Testis (tissue), 5 donors: ENCODE measurements at places on chromosomes 12 and 14. TPM values are rescaled to one million over a fixed set of nuclear protein-coding genes. Genes with fewer than 3 reads are reported as not detected.

DNA sequence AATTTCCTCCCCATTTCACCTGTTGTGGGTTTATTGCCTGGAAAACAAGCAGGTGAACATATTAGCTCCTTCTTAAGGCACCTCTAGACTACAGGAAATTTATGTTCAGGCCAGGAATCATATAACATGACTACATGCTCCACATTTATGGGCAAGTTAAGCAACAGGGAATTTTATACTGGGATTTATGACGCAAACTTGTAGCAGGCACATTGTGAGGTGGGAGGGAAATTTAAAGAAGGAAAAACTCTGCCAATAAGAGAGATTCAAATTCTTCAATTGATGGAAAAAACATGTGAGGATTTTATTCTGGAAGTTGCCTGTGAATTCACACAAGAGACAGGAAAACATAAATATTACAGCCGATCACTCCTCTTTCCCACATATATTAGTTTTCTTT is 93.9 kb downstream of the TBC1D30 start:
- no peak for DNase-seq

DNA sequence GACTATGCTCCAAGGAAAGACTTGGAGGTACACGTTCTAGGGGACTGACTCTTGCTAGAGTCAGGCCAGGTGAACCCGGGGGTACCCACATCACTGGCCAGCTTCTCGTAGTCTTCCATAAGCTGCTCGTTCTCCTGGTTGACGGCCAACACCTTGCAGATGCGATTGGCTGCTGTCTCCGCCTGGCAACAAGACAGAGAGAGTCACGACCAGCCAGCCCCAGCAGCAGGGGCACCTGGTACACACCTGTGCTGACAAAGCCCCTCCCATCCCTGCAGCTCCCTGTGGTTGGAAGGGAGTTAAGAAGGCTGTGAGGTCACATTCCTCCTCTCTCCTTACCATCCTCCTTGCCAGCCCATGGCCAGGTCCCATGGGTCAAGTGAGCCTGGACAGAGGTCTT is 85.5 kb downstream of the ACTN1 start:
- DNase-seq, result no peak

Gene TRPV4
- total RNA-seq, result 3.0 TPM

DNA sequence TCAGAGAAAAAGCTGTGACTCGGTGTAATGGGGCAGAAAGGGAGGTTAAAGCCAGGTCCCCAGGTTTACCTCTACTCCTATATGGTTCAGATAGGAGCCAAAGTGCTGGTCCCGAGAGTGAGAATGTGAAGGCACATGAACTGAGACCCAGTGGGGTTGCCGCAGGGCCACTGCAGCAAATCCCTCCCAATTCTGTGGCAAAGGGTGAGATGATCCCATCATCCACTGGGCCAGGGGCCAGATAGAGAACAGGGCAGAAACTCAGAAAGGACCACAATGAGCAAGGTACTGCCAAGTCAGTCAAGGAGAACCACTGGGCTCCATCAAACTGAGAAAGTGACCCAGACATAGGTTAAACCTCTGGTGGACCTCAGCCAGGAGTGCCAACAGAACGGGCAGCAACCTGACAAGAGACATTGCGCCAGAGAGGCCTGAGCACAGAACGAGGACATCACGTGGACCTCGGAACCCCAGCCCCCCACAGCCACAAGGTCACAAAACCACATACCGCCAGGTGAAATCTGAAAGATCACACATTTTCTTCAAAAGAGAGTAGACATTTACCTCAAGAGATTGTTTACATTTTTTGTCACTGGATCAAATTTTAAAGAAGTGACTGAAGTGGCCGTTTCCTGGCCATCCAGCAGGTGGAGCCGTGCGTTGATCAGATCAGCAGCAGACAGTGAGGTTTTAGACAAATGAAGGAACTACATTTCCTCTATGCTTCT is 20.5 kb upstream of the ITPR2 start:
- DNase-seq, result peak; percentile 81

GRCh38 chr12:131494741-131495524 is 216.0 kb upstream of the SFSWAP start:
- DNase-seq, result no peak

GRCh38 chr12:90515199-90516175 is 439.5 kb downstream of the CCER1 start:
- DNase-seq, result no peak

GRCh38 chr12:89733579-89734201 is 25.1 kb upstream of the ATP2B1 start:
- no peak for DNase-seq

GRCh38 chr12:49264466-49264872 is 413 bp upstream of the TUBA1C start:
- DNase-seq, result no peak

DNA sequence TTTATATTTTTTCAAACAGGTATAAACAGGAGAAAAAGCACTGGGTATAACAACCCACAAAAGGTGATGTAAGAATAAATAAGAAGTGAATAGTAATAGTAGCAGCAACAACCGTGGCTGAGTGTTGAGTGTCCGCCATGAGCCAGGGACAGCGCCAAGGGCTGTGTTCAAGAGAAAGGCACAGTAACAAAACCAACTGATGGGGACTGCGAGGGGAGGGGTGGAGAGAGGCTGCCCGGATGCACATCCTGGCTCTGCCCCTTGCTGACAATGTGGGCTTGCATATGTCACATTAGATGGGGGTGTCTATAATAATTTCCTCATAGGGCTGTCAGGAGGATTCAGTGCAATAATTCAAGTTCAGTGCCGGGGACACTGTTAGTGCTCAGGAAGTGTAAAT is 912.4 kb downstream of the VRK1 start:
- DNase-seq, result no peak

- peak; percentile 46 for DNase-seq
Measured at GRCh38 chr14:75800792-75801191, 139.7 kb downstream of the TTLL5 start.

DNA sequence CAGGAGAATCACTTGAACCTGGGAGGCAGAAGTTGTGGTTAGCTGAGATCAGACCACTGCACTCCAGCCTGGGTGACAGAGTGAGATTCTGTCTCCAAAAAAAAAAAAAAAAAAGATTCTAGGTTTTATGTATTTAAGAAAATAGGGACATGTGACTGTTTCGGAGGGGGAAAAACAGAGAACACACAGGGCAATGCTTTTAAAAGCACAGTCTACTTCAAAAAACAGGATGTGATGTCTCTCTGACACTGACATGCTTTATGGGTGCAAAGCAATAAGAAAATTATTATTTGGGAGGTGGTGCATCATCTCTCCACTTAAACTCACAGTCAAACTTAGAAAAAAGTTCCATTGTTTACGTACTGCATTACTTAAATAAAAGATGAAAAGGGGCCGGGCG is 28.7 kb downstream of the CLIP1 start:
- no peak for DNase-seq

GRCh38 chr14:49483268-49483667 is 102.9 kb downstream of the RPS29 start:
- DNase-seq, result no peak

DNA sequence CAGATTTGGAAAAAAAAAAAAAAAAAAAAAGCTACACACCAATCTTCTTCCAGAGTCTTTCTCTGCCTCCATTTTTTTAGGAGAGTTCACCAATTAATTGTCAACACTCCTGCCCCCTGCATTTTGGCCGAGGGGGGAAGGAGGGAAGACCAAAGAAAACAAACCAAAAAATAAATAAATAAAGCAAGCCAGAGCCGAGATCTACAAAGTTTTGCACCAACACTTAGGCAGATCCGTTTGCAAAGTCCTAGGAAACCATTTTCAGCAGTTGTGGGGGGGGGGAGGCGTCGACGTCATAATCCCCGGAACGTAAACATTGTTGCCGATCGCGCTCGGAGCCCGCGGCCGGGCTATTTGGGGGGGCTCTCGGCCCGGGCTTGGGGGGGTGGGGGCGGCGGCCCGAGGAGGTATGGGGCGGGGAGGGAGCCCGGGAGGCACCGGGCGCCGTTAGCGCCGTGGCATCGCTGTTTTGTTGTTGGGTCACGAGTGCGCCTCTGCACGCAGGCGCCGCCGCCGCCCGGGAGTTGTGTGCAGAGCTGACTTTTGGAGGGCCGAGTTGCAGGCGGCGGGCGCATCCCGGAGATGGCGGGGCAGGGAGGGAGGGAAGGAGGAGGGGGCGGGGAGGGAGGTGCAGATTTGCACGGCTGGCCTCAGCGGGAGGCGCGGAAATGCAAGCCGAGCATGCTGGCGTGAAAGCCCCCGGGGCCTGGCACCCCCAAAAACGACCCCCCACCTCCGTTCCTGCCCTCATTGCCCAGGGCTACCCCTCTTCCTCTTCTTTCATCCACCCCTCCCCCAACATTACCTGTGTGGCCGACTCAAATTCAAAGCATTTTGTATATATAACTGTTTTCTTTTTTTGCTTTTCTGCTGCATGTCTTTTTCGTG is 598 bp downstream of the KDM2B start:
- peak; percentile 89 for DNase-seq

Gene POTEG
- 47.9 TPM for total RNA-seq

DNA sequence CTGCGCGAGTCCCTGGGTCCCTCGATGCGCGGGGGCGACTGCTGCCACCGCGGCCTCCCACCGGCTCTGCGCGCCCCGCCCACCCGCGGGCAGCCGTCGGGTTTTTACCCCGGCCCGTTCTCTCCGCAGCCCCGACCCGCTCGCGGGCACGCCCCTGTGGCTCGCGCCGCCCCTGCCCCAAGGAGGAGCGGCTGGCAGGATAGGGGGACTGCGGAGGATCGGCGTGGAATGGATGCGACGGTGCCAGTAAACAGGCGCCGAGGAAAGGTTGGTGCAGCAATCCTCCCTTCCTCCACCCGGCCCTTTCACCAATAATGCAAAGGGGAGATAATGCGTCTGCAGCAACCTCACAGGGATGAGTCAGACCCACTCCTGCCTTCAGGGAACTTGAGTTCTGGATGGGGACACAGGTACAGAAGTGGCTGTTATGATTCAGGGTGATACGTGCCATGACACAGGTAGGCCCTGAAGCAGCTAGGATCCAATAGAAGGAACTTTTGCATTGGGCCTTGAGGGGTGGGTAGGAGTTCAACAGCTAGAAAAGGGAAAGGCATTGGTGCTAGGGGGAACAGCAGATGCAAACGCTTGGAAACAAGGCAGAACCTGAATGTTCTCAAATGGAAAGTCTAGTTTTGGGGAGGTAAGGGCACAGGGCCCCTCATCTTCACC is 554 bp upstream of the DEGS2 start:
- DNase-seq, result no peak

DNA sequence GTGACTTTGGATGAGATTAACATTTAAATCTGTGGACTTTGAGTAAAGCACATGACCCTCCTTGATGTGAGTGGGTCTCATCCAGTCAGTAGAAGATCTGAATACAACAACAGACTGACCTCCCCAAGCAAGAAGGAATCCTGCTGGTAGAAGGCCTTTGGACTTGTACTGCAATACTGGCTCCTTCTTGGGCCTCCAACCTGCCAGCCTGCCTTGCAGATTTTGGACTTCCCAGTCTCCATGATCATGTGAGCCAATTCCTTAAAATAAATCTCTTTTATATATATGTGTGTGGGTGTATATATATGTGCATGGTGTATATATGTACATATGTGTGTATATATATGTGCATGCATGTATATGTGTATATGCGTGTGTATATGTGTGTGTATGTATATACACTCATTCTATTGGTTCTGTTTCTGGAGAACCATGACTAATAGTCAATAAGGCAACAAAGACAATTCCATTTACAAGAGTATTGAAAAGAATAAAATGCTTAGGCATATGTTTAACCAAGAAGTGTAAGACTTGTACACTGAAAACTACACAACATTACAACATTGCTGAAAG is 183.8 kb downstream of the STXBP6 start:
- DNase-seq, result no peak

DNA sequence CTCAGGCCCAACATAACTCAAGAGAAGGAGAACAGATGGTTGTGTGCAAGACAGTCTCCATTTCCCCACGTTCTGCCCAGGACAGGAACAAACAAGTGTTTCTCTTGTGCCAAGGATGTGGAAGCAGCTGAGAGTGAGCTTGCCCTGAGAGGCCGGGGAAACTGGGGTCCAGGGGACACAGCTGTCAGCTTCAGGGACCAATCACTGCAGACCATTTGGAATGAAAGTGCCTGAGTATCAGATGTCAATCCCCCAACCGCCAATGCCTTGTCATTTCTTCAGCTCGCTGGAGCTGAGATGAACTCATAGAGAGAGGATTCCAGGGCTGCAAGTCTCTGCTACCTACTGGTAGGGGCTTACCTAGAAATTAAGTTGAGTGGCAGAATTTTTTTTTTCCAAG is 71.9 kb upstream of the METAP2 start:
- DNase-seq, result no peak

DNA sequence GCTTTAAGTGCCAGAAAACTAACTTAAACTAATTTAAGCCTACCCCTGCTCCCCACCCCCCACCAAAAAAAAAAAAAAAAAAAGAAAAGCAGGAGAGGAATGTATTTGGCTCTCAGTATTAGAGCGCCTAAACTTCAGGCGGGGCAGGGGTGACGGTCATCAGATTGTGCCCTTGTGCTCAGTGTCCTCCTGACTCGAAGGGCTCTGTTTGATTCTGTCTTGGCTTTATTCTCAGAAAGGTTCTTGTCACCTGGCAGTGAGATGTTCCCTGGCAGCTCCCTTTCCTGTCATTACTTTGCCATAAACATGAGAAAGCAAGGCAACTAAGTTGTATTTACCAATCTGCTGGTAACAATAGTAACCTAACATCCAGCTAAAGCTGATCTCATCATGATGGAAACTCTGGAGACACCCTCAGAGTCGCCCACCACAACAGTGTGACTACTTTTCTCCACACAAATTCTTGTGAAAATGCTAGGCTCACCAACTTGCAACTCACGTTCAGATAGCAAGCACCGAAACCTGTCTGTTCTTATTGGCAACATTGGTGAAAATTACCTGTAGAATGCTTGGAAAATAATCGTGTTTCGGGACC is 39.0 kb upstream of the WNK1 start:
- DNase-seq, result no peak

DNA sequence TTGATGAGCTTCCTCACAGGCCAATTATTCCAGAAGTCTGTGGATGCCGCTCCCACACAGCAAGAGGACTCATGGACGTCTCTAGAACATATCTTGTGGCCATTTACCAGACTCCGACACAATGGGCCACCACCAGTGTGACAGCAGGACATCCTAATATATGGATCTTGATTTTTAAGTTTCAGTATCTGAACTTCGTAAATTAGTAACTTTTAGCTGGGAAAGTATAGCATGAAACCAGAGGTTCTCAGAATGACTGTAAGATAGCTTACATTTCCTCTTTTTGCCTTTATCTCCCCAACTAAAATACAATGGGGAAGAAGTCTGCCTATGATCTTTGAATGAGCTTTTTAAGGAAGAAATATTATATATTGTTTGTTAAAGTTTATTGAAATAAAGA is 87.0 kb downstream of the DNAI7 start:
- no peak for DNase-seq

DNA sequence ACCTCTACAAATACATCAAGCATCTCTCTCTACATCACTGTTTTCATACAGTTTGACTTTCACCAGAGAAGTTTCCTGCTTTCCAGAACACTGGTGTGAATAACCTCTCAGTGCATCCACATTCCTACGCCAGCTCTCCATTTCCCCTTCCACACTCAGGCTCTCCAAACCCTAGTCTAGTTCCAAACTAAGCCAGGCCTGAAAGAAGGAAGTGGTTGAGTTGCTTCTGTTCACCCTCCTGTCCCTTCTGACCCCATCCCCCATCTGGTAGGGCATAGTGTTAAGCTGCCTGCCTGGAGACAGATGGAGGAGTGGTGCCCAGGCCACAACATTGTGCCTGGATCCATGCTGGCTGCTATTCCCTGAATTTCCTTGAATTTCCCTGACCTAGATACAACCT is 132.4 kb downstream of the GPR65 start:
- no peak for DNase-seq
